ENCODE measurements at places on chromosomes 4 and X.

GRCh38 chrX:129737916-129738315 is 863 bp upstream of the XPNPEP2 start:
- no peak for DNase-seq

DNA sequence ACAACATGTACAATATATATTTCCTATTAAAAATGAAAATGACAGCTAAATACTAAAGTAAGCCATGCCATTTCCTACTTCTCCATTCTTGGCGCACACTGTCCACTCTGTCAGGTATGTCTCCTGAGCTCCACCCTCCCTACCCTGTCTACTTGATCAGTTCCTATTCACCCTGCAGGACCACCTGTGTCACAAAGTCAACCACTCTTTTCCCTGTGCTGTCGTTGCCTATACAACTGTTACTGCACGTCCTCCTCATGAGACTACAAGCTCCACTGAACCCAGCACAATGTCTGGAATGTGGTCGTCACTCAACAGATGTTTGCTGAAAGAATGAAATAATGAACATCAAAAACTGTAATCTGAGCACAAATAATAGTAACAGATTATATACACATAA is 54.9 kb downstream of the SLC9A7 start:
- DNase-seq: no peak

GRCh38 chr4:20305976-20306375 is 54.3 kb downstream of the SLIT2 start:
- no peak for DNase-seq

DNA sequence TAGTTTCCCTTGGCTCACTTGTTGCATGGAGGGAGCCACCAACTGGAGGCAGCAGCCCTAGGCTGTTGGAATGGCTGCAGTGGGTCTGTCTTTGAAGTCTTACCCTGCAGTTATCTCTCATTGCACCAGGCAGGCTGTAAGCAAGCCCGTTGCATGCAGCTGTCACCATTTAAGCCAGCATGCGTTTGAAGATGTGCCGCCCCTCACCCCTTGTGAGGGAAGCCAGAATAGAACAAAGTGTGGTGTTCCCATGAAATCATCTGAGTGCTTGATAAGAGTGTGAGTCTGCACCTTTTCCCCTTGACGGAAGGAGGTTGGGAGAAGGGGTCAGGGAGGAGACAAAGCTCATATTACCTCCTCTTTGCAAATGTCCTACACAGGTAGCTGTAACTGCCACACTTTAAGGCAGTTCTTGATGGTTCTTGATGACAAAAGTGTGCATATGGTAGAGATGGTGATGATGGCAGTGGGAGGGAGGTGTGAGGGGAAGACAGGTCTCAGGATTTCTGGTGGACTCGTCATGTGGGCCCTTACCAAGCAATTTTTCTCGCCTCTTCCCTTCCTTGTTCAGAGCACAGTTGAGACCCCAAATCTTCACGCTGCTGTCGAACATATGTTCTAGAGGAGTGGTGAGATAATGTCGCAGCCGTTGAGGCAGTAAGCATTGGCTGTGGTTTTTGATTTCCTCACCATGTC is 191.4 kb upstream of the LEF1 start:
- no peak for DNase-seq

DNA sequence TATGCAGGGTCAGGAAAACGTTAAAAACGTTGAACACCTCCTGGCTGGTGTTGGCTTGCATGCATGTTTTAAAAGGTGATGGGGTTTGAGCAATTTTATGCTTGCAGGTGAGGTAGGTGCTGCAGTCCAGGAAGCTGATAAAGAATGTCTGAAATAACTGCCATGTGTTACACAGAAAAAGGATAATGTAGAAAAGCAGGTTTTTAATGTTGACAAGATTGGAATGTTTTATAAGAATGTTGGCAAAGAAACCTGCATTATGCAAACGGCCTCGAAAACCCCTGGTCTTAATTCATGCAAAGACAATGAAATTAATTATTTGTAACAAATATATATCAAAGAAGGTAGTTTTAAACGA is 723.7 kb upstream of the AGA start:
- DNase-seq: no peak

GRCh38 chrX:103685396-103685795 is 1.1 kb downstream of the MORF4L2 start:
- no peak for DNase-seq

DNA sequence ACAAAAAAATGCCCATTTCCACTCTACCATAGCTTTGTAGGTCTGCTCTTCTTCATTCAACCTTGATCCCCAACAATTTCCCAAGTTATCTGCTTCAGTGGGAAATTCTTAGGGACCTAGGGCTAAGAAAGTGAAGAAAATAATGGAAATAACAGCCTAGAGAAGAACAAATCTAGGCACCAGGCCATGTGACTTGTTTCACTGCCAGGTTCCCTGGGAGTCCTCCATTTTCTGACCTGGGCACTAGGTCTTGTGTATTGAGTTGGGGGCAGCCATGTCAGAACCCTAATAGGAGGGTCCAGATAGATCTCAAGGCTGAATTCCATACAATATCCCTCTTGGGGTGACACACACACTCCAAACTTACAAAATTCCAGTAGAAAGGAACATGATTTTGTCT is 194.6 kb upstream of the STK26 start:
- no peak for DNase-seq

DNA sequence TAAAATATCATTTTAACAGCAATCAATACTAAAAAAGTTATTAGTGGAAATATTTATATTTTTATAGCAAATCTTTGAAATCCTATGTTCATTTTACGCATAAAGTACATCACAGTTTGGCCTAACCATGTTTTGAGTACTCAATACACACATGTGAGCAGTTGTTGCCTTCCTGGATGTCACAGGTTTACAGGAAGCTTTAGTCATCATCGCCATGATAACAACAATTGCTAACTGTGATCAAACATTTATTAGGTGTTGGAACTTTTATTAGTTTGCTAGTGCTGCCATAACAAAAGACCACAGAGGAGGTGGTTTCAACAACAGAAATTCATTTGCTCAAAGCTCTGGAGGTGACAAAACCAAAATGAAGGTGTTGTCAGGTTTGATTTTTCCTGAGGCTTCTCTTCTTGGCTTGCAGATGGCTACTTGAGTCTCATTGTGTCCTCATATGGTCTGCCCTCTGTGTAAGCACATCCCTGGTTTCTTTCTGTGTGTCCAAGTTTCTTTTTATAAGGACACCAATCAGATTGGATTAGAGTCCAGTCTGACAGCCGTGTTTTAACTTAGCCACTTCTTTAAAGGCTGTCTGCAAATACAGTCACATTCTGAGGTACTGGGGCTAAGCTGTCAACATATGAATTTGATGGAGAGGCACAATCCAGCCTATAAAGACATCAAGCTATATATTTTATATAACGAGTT is 43.1 kb upstream of the BOD1L1 start:
- DNase-seq: no peak

- DNase-seq: no peak
These were observed 58.5 kb upstream of the SMAD1 start for GRCh38 chr4:145423017-145423708.

DNA sequence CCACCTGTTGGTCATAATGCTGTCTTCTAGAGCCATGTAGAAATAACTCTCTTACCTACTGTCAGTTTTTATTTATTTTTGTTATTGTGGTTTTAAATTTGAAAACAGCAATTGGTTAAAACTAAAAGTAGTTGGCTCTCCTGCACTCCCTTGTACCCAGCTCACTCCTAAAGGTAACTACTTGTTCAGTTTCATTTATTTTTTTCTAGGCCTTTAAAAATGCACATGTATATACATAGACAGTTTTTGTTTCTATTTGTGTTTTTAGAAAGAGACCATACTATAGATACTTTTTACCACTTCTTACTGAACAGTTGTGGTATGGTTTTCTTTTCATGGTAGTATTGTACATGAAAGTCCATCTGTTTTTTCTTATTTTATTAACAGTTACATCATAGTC is 16.8 kb downstream of the SMAD1 start:
- DNase-seq: no peak

- DNase-seq: no peak
These were observed 229.8 kb upstream of the NDST4 start for GRCh38 chr4:115343171-115343570.

DNA sequence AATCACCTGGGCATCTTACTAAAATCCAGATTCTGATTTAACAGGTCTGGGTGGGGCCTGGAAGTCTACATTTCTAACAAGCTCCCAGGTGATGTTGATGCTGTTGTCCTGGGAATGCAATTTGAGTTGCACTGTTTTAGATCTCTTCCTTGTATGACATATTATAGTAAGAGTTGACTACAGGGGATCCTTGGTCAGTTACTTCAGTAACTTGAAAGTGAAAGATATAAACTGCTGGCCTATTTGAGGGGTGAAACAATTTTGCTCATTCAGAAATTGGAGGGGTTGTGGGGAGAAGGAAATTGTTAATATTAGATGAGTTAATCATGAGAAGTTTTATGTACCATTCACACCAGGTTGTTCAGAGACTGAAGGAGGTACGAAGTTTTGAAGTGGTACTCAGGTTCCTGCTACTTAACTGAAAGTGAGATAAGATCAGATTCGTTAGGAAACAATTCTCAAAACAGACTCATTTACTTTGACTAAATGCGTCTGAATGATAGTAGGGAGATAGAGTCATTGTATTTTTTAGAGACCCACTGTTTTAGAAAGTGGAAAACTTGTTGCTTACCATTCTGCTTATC is 12.5 kb downstream of the SH2D1A start:
- DNase-seq: no peak

GRCh38 chr4:23500894-23501449 is 388.9 kb downstream of the PPARGC1A start:
- DNase-seq: no peak

DNA sequence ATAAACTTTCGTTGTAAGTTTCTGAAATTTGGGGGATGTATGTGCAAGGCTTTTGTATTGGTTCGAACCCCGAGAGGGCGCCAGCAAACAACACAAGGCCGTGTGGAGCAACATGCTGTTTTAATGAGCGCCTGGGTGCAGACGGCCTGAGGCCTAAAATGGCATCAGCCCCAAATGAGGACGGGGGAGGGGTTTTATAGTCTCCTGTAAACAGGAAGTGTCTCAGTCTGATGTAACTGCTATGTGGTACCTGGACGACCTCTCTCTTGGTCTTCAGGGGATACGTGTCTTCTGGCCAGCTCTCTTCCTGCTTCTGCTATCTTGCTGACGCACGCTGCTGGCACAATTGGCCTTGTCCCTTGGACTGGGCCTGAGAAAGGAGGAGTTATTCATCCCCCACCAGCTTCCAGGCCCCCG is 1348.0 kb downstream of the ADGRL3 start:
- no peak for DNase-seq

DNA sequence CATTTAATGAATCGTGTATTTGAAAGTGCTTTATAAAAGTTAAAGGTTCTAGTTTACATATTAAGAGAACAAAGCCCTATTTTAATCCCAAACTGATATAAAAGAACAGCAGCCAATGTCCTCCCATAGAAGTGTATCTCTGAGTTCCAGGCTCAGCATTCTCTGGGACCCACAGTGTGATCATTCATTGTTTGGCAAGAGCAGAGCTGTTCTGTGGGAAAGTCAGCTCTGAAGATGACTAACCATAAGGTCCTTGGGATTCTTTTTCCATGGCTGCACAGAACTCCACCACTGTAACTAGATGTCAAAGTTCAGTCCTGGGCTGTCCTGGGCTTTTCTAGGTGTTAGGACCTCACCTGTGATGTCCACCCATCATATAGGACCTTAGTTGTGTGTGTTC is 157.0 kb upstream of the TLL1 start:
- DNase-seq: no peak

GRCh38 chrX:6768881-6769280 is 234.0 kb upstream of the VCX3A start:
- DNase-seq: no peak

- DNase-seq: no peak
These were observed 13.1 kb downstream of the MED12 start for GRCh38 chrX:71131510-71131909.

DNA sequence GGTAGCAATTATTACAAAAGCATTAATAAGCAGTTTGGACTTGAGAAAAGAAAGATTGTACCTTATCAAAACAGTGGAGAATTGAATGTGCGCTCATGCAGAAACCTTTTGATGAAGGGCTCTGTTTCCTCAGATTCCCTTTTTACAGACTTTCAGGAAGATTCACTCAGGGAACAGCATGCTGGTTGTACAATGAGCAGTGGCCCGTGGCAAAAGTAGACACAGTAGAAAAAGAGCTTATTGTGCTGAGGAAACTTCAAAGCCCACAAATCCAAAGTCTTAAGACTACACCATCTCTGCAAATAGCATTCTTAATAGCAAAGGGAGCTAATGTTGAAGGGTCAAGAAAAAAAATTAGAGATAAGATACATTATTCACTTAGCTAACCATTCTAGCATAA is 858.9 kb downstream of the PDHA2 start:
- DNase-seq: no peak

DNA sequence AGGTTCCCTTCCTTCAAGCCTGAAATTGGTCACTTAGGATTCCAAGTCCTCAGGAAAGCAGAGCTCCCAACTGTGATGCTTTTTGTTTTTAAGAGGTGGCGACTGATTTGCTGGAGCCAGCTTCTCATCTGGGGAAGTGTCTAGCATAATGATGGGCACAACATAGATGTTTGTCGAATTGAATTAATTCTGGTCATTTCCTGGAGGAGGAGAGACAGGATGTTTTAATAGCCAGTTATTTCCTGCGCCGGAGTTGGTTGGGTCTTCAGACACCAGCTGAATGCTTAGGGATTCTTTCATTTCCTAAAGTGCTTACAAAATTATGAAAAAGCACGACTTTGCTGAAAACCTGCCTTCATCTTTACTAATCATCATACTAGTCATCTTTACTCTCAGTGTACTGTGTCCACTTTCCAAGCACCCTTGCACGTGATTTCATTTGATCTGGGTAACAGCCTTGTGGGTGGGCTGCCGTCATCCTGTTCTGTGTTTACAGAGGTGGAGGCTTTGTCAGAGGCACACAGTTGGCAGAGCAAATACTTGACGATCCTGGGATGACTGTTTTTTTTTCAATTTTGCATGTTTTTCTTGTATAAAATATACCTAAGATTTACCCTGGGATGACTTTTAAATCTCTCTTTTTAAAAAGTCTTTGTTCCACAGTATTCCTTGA is 49.5 kb downstream of the RGS12 start:
- no peak for DNase-seq

DNA sequence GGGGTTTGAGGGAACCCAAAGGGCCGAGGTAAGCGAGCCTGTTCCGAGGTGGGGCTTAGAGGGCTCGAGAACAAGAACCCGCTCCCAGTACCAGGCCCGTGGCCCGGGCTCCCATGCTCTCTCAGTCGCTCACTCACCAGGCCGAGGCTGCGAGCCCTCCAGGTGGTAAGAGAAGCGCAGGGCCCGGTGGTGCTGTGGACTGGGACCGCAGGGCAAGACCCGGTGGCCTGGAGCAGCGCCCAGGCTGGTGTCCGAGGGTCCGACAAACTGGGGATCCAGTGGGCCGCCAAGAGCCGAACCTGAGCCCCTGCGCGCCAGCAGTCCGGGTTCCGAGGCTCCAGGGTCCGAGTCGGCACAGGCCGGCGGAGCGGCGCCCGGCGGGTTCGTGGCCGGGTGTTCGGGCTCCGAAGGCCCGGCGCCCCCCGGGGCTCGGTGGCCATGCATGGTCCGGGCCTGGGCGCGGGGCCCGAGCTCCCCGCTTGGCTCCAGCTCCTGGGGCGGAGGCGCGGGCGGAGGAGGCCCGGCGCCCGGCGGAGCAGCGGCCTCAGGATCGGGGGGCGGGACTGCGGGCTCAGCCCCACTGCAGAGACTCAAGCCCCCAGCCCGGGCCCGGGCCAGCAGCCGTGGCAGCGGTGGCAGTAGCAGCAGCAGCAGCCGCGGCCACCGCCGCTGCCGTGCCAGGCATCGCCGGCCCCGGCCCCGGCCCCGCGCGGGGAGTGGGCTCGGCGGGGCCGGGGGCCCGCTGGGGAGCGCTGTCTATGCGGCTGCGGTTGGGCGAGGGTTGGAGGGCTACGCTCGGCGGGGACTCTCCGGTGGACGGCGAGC is 833 bp downstream of the FGD1 start:
- no peak for DNase-seq

All from HS-27A (cell line).